ENCODE measurements at places on chromosomes 1 and 21.

DNA sequence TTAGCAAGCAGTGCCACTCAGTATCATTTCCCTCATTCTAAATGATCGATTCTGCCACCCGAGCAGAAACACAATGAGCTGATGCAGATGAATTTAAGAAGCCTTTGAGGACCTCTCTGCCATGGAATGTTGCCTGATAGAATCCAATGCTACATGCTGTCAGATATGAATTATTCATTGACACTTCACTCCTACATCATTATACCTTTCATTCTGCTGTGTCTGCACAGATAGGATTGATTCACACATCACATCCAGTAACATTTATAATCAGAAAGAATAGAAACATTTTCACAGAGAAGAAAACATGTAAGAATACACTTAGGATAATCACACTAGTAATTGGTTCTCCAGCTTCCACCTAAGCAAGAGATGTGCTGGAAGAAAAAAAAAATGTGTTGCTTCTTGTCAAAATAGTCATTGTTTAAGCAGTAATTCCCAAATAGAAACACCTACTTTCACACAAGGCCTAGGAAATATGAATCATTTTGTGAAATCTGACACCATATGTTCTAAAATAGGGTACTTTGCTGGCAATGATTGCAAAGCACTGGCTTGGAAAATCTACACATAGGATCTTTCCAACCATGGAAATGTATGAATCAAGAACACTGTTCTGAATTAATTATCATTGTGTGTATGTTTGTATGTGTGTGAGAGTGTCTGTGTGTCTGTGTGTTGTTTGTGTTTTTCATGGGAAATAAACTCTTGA, 110.1 kb downstream of the GRIK1 start:
- H3K4me3 ChIP-seq, result no peak overlapping the region
- no peak overlapping the region for H3K27ac ChIP-seq
- no peaks in the 10 kb centered on the region for H3K4me1 ChIP-seq
- DNase-seq, result no peak
- no peaks in the 10 kb centered on the region for H3K27me3 ChIP-seq

DNA sequence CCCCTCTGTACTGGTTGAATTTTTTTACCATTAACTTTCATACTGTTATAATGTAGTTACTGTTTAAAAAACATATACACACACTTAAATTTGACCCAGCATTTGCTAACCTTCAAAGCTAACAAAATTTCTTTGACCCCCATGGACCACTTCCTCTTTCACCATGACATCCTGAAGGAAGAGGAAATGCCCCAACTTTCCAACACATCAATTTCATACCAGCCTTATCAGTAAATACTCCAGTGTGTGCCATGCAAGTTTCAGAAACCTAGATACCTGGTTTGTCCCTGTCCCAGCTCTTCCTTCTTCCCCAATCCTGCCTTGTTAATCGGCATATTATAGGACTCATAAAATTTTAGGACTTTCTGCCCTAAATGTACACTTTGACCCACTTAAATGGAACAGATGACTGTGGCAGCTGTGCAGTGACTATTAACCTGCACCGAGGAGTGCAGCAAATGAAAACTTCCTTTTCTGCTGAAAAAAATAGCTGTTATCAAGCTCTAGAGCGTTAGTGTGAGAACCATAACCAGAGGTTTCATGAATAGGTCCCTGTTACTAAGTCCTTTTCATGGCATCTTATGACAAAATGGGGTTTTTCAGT, 54.1 kb downstream of the DTL start:
- H3K27ac ChIP-seq, result no peak overlapping the region
- peaks cover 6% of the 10 kb centered on the region for H3K4me1 ChIP-seq
- DNase-seq, result no peak

GRCh38 chr1:26171084-26172072, at the start of gene ZNF593OS:
TSS of gene ZNF593OS (minus strand) at chr1:26171832. CDS start at chr1:26171661, 171 bp downstream.
- H3K4me1 ChIP-seq, result peaks cover 5% of the 10 kb centered on the region
- DNase-seq, result no peak
- H3K4me3 ChIP-seq, result peak within 1 kb of the TSS; percentile 76
- H3K27me3 ChIP-seq, result no peaks in the 10 kb centered on the region
- no peaks in the 10 kb centered on the region for H3K36me3 ChIP-seq

- H3K4me1 ChIP-seq, result no peaks in the 10 kb centered on the region
- H3K36me3 ChIP-seq, result no peaks in the 10 kb centered on the region
Observed at GRCh38 chr1:184272175-184272866, 114.5 kb upstream of the C1orf21 start.

DNA sequence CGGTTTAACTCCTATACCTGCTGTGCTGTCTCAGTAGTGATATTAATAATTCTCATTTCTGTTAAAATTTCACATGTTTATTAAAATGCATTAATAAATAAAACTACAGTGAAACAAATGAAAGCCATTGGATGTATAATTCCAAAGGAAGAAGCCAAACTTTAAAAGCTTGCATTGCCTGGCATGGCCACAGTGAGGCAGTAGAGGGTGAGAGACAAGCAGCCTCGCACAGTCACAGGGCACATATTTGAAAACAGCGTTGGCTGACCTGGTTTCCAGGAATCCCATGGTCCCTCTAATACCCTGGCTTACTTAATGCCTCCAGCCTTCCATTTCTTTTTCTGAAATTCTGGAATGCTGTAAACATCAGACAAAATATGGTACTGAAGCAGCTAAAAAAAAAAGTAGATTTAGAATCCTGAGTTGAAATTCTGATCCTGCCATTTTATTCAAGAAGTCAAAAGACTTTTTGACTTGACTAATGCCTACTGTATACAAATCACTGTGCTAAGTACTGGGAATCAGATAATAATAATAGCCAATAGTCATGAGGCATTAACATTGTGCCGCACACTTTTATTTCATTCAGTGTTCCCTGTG, 6.7 kb upstream of the RNASEL start:
- peaks cover 5% of the 10 kb centered on the region for H3K4me1 ChIP-seq
- H3K27ac ChIP-seq, result no peak overlapping the region
- no peaks in the 10 kb centered on the region for H3K27me3 ChIP-seq
- peak; percentile 65 for DNase-seq

DNA sequence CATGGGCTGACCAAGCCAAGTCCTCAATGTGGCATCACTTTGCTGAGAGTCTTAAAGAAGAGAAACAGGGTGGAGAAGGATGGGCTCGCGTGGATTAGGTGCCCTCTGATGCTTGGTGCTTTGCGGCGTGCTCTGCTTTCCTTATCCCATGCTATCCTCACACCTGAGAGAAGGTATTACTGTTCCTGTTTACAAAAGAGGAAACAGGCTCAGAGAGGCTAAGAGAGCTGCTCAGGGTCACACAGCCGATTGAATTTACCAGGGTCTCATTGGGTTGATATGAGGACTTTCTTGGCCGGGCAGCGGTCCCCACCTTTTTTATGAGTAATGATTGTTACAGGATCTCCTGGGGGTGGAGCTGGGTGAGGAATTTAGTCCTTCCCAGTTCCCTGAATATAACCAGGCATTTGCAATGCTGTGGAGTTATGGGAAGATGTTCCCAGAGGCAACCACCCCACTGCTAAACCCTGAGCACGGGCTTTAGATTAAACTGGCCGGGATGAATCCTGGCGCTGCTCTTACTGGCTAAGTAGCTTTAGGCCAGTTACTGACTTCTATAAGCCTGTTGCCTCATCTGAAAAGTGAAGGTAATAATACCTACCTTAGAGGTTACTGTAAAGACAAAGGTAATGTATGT, 4.5 kb downstream of the ASCL5 start:
- peaks cover 4% of the 10 kb centered on the region for H3K27me3 ChIP-seq
- no peak for DNase-seq
- no peak overlapping the region for H3K27ac ChIP-seq
- peaks cover 14% of the 10 kb centered on the region for H3K4me1 ChIP-seq

GRCh38 chr1:207430602-207431001, 23.5 kb upstream of the CR2 start:
- no peak overlapping the region for H3K27ac ChIP-seq
- no peaks in the 10 kb centered on the region for H3K4me1 ChIP-seq
- no peaks in the 10 kb centered on the region for H3K27me3 ChIP-seq
- H3K4me3 ChIP-seq, result no peak overlapping the region
- no peaks in the 10 kb centered on the region for H3K36me3 ChIP-seq

GRCh38 chr1:12438349-12438924, 179.6 kb downstream of the DHRS3 start:
- H3K4me3 ChIP-seq, result no peak overlapping the region
- no peaks in the 10 kb centered on the region for H3K36me3 ChIP-seq
- peaks cover 25% of the 10 kb centered on the region for H3K4me1 ChIP-seq
- H3K27me3 ChIP-seq, result no peaks in the 10 kb centered on the region
- DNase-seq, result no peak

DNA sequence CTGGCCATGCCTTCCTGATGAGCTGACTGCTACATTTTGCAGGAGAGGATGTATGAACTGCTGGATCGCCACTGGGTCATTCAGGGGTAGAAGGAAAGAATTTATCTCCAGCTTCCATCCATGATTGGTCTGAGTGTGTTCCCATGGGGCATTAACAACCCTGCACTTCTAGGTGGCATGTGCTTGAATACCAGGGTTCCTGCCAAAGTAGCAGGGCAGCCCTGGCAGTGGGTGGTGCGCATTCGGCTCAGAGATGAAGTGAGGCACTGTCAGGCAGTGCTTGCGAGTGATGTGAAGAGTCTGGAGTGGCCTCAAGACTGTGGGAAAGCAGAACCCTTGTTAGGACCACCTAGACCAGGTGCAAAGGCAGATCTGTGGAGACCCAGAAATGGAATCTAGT, 294.9 kb downstream of the ASTN1 start:
- H3K27me3 ChIP-seq, result no peaks in the 10 kb centered on the region
- no peaks in the 10 kb centered on the region for H3K4me1 ChIP-seq
- H3K4me3 ChIP-seq, result no peak overlapping the region
- H3K36me3 ChIP-seq, result no peaks in the 10 kb centered on the region

GRCh38 chr1:43764581-43764980, 57.2 kb downstream of the ST3GAL3 start:
- DNase-seq, result no peak
- no peaks in the 10 kb centered on the region for H3K4me1 ChIP-seq
- peaks cover 2% of the 10 kb centered on the region for H3K36me3 ChIP-seq
- H3K27me3 ChIP-seq, result no peaks in the 10 kb centered on the region
- H3K27ac ChIP-seq, result no peak overlapping the region

DNA sequence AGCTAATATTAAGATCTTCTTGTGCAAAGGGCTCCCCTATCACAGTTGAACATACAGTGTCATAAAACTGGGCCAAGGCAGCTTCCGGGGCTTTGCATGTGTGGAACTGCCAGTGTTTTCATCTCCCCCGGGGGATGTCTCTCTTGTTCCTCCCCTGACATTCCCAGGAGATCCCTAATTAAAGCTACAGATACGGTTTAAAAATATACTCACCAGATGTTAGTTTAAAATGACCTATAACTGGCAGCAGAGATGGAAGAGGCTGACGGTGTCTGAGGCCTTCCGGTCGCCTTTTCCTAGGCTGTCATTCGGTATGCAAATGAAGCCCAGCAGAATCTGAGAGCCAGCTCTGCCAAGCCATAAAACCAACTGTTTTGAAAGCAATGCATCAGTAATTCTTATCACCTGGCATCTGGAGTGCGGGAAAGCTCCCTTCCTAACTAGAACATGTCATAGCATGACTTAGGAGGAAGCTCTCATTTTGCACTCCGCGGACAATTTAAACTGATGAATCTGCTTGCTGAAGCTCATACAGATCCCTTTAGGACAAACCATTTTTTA, 436.5 kb upstream of the VAMP3 start:
- no peaks in the 10 kb centered on the region for H3K27me3 ChIP-seq
- H3K4me1 ChIP-seq, result no peaks in the 10 kb centered on the region
- H3K36me3 ChIP-seq, result no peaks in the 10 kb centered on the region
- no peak overlapping the region for H3K27ac ChIP-seq
- DNase-seq, result peak; percentile 60
- H3K4me3 ChIP-seq, result no peak overlapping the region

DNA sequence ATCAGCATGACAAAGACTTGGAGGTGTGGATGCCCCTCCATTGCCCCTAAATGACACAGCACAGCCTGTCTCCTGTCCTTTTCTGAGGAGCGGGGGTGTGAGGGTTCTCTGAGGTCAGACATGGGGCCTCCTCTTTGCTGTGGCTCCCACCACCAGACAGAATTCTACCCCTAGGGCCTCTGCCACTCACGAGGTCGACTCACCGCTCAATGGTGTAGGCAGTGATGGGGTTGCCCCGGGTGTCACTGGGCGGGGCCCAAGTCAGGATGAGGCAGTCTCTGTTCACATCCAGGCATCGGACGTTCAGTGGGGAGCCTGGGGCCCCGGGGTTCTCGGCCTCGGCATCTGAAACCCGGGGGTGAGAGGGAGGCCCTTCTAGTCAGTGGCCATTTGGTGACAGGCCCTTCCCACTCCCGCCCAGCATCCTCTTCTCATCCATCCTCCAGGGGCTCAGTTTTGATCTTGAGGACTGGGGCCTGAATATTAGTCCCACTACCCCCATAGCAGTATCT, 19.9 kb downstream of the MYOM3 start:
- H3K36me3 ChIP-seq, result no peaks in the 10 kb centered on the region
- H3K4me3 ChIP-seq, result no peak overlapping the region
- no peak overlapping the region for H3K27ac ChIP-seq
- H3K4me1 ChIP-seq, result no peaks in the 10 kb centered on the region
- no peak for DNase-seq

- no peak overlapping the region for H3K4me3 ChIP-seq
- no peaks in the 10 kb centered on the region for H3K27me3 ChIP-seq
- H3K36me3 ChIP-seq, result no peaks in the 10 kb centered on the region
Observed at GRCh38 chr1:209434066-209434465, 149.4 kb upstream of the CAMK1G start.

DNA sequence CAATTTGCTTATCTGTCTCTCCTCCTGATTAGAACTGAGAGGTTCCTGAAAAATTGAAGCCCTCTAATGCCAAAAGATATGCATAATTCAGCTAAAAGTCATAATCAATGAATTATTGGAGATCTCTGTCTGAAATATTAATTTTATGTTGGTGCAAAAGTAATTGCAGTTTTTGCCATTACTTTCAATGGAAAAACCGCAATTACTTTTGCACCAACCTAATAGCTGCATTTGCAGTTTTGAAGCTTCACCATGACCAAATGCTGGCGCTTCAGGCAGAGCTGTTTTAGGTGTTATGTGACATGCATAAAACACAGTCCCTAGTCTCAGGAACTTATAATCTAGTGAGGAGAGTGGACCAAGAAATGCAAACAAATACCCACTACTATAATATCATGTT, 29.7 kb upstream of the FASLG start:
- H3K36me3 ChIP-seq, result no peaks in the 10 kb centered on the region
- no peak overlapping the region for H3K4me3 ChIP-seq
- no peaks in the 10 kb centered on the region for H3K27me3 ChIP-seq
- no peaks in the 10 kb centered on the region for H3K4me1 ChIP-seq
- DNase-seq, result no peak

DNA sequence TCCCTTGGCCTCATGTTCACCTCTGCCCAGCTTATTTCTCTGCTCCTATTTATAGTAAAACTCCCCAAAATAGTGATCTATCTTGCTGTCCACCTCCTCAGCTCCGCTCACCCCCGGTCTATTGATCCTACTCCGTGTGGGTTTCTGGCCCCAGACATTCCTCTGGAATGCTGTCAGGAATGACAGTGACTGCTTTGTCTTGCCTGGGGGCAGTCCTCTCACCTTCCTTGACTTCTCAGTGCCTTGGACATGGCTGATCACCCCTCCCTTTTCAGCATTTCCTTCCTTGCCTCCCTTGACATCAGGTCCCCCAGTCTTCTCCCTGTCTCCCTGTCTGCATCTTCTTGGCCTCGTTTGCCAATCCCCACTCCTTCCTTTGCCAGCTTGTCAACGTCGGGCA, 108.1 kb upstream of the BACE2 start:
- H3K27me3 ChIP-seq, result no peaks in the 10 kb centered on the region
- H3K36me3 ChIP-seq, result no peaks in the 10 kb centered on the region
- H3K4me1 ChIP-seq, result no peaks in the 10 kb centered on the region
- H3K27ac ChIP-seq, result no peak overlapping the region
- DNase-seq, result no peak

- H3K27me3 ChIP-seq, result no peaks in the 10 kb centered on the region
- no peak overlapping the region for H3K27ac ChIP-seq
- DNase-seq, result no peak
Observed at GRCh38 chr1:202274611-202275010, 67.1 kb downstream of the UBE2T start.
